Stimulated activated memory B cell treated with anti-CD40 and anti-IgM and Interleukin-4, amounts not matched to agents 10 μg/mL and 1 μg/mL and 100 μg/mL, for 72 hours (primary cell): ENCODE measurements at places on chromosomes 11 and 22.

- peak; percentile 60 for ATAC-seq
Measured at GRCh38 chr11:13303668-13304649, 26.4 kb downstream of the BMAL1 start.

- ATAC-seq: no peak
Measured at GRCh38 chr11:2528301-2529050, 83.7 kb downstream of the KCNQ1 start.

DNA sequence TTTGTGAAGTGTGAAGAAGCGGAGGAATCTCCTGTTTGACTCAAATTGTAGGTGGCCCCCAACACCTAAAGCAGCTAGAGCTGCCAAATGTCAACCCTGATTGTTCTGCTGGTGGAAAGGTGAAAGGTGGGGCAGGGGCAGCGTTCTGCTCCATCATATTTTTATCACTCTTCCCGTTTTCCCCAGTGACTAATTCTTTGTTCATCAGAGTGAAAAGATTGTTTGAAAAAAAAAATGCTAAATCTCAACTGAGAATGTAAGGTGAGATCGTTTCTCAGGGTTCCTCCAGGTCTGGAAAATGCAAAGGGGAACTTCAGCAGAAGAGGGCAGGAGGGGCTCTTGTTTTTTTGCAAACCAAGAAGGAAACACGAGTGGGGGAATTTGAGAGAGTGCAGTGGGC is 137.7 kb downstream of the MN1 start:
- no peak for ATAC-seq

GRCh38 chr11:92931746-92932422 is 37.6 kb upstream of the MTNR1B start:
- no peak for ATAC-seq

DNA sequence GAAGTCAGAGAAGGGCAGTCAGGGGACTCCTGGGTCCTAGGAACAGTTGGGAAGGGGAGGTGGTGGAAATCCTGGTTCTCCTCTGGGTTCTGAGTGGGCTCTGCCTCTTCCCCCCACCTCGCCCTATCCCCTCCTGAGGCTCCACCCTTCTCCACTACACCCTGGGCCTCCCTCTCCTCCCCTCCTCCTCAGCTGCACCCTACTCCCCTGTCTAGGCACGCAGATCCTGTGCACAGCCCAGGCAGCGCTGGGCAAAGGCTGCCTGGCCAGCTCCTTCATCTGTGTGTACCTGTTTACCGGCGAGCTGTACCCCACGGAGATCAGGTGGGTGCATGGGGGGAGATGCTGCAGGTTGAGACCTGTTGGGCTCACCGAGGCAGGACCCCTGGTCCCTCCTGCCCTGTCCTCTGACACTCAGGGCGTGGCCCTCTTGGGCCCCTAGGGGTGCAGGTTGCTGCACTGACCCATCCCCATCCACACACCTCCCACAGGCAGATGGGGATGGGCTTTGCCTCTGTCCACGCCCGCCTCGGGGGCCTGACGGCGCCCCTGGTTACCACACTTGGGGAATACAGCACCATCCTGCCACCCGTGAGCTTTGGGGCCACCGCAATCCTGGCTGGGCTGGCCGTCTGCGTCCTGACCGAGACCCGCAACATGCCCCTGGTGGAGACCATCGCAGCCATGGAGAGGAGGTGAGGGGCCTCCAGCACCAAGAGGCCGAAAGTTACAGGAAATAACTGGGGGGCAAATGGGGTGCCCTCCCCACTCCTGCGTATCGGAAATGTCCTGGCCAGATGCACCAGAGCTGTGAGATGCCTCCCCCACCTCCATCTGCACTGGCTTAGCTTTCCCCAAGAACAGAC is 25.3 kb upstream of the POLA2 start:
- peak; percentile 41 for ATAC-seq
